Astrocyte (in vitro differentiated cells and primary cell): ENCODE measurements at places on chromosomes 16 and 17. TPM values are rescaled to one million over a fixed set of nuclear protein-coding genes. Genes with fewer than 3 reads are reported as not detected.

DNA sequence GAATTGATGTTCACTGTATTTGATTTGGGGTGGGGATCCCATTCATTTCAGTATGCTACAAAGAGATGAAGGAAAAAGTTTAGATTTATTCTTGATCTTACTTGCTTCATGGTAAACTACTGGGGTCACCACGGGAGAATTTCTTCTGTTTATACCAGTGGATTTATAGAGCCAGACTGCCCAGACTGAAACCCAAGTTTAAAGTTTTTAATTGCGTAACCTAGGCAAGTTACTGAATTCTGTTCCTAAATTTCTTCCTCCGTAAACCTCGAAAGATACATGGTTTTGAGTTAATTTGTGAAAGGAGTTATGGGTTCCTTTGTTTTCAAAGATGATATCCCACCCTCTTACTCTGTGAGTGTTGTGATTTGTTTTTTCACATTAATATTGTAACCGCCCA, 26.4 kb downstream of the PIGL start:
- H3K4me1 ChIP-seq: no peaks in the 10 kb centered on the region
- no peak overlapping the region for H3K27ac ChIP-seq
- no peak for DNase-seq
- no peaks in the 10 kb centered on the region for H3K27me3 ChIP-seq

DNA sequence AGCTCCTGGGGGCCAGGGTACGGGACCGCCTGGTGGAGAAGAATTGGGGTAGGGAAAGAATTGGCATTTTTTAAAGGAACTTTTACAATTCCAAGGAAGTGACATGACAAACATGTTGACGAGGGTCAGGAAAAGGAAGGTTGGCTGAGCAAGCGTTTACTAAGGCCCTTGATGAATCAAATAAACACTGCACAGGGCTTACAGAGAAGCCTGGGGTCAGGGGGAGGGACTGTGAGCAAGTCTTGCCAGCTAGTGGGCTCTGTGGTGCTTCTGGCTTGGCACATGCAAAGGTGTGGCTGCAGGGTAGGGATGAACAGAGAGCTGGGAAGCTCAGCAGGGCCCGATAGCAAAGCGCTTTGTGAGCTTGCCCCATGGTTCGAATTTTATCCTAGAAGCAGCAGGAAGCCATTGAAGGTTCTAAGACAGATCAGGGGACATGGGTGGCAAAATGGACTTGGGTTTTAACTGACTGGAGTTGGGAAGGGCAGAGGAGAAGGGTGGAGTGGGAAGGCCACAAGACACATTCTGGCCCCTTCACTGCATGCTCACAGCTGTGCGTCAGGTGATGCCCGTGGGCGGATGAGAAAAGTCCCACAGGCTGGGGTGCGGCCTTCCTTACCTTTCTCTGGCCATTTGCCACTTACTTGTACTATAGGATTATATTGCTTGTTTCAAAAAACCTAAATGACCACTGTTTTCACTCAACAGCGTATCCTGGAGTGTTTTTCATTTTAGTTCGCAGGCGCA, 117.8 kb downstream of the SOCS1 start:
- H3K4me1 ChIP-seq: peaks cover 44% of the 10 kb centered on the region
- no peaks in the 10 kb centered on the region for H3K36me3 ChIP-seq
- DNase-seq: no peak

DNA sequence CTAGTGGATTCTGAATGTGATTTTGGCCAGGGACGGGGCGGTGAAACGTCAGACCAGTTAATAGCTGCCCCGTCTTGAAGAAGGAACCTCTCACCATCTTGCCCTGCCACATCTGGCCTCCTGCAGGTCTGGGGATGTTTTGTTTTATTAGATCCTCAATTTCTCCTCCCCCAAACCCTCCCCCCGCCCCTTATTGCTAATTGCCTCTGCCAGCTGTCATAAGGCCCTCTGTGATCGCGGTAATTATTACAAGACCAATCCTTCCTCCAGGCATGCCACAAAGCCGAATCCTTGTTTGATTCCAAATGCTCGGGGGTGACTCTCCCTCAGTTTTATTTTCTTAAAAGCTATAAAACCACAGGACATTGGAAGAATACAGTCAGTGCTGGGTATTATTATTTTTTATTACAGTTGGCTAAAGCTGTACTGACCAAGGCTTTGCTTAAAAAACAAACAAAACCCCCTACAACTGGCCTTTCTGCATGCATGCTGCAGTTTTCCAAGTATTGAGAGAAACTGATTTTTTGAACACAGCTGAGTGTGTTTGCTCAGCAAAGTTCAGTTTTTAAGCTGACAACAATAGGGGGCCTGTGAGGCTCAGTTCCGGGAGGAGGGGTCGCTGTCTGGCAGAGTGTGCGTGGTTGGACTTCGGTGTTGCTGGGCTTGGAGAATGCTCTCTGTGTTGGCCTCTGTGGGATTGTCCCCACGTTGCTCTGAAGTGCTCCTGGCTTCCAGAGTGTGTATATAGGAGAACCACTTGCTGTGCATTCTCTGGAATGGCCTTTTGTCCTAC, 1.7 kb downstream of the KSR1 start:
- peak overlapping the region; percentile 26 for H3K27ac ChIP-seq
- no peak for DNase-seq
- peak overlapping the region; percentile 75 for H3K4me3 ChIP-seq
- peaks cover 4% of the 10 kb centered on the region for H3K36me3 ChIP-seq
- peaks cover 2% of the 10 kb centered on the region for H3K27me3 ChIP-seq

- no peak for DNase-seq
- H3K4me3 ChIP-seq: no peak overlapping the region
- no peak overlapping the region for H3K27ac ChIP-seq
- no peaks in the 10 kb centered on the region for H3K4me1 ChIP-seq
- peaks cover 2% of the 10 kb centered on the region for H3K27me3 ChIP-seq
Measured at GRCh38 chr16:68369168-68369567, 58.3 kb downstream of the PRMT7 start.

DNA sequence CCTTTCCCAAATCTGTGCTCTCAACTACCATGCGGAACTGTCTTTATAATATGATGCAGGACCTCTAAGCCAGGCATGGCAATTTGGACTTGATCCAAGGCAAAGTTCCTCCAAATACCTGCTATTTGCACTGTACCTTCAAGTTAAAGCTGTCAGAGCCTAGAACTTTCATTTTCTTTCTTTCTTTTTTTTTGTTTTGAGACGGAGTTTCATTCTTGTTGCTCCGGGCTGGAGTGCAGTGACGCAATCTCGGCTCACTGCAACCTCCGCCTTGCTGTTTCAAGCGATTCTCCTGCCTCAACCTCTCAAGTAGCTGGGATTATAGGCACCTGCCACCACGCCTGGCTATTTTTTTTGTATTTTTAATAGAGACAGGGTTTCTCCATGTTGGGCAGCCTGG, 51.7 kb downstream of the ARHGAP27 start:
- H3K27ac ChIP-seq: no peak overlapping the region
- no peak for DNase-seq
- no peaks in the 10 kb centered on the region for H3K27me3 ChIP-seq
- H3K4me3 ChIP-seq: no peak overlapping the region
- H3K36me3 ChIP-seq: no peaks in the 10 kb centered on the region
- peaks cover 9% of the 10 kb centered on the region for H3K4me1 ChIP-seq

GRCh38 chr17:29216181-29216580, 30.5 kb upstream of the CRYBA1 start:
- H3K4me1 ChIP-seq: peaks cover 3% of the 10 kb centered on the region
- no peak overlapping the region for H3K27ac ChIP-seq
- DNase-seq: no peak
- H3K27me3 ChIP-seq: no peaks in the 10 kb centered on the region

GRCh38 chr17:17537311-17538099, 41.3 kb upstream of the RASD1 start:
- H3K36me3 ChIP-seq: no peaks in the 10 kb centered on the region
- no peaks in the 10 kb centered on the region for H3K27me3 ChIP-seq
- no peak overlapping the region for H3K27ac ChIP-seq
- peaks cover 4% of the 10 kb centered on the region for H3K4me1 ChIP-seq

- DNase-seq: no peak
- no peaks in the 10 kb centered on the region for H3K27me3 ChIP-seq
- H3K4me3 ChIP-seq: no peak overlapping the region
- no peaks in the 10 kb centered on the region for H3K36me3 ChIP-seq
- H3K4me1 ChIP-seq: no peaks in the 10 kb centered on the region
Measured at GRCh38 chr16:12721841-12722421, 81.8 kb downstream of the CPPED1 start.

DNA sequence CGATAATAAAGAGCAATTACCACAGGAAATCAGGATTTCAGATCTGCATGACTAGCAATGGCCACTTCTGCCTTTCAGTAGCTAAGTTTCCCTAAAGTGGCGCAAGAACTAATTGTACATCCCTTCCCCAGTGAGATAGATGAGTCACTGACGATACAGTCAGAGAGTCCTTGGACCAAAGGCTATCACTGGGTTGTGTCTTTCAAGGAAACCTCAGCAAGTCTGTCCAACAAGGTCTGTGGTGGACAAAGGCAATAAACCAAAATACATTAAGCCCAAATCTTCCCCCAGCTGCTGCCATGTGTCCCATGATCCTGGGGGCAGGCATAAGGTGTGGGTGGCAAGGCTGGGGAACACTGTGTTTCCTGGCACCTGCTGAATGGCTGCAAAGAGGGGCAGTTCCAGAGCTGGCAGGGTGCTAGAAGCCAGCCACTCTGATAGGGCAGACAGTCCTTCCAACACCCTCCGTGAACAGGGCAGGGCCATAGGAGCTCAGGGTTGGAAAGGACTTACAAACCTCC, 20.5 kb upstream of the MTMR4 start:
- H3K4me3 ChIP-seq: no peak overlapping the region
- H3K27ac ChIP-seq: no peak overlapping the region
- peak; percentile 50 for DNase-seq

GRCh38 chr16:11507991-11508390, 78.7 kb downstream of the LITAF start:
- H3K4me1 ChIP-seq: no peaks in the 10 kb centered on the region
- H3K27ac ChIP-seq: no peak overlapping the region
- DNase-seq: no peak
- no peak overlapping the region for H3K4me3 ChIP-seq
- no peaks in the 10 kb centered on the region for H3K27me3 ChIP-seq
- no peaks in the 10 kb centered on the region for H3K36me3 ChIP-seq

DNA sequence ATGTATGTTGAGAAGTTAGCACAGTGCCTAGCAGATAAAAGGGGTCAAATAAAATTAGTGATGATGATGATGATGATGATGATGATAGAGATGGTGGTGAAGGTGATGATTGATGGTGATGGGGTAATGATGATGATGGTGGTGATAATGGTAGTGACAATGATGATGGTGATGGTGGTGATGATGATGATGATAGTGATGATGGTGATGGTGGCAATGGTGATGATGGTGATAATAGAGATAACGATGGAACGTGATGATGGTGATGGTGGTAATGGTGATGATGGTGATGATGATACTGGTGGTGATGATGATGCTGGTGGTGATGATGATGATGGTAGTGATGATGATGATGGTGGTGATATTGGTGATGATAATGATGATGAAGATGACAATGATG, 223.7 kb downstream of the FOXL1 start:
- no peaks in the 10 kb centered on the region for H3K27me3 ChIP-seq
- H3K4me3 ChIP-seq: no peak overlapping the region
- H3K27ac ChIP-seq: no peak overlapping the region
- no peaks in the 10 kb centered on the region for H3K36me3 ChIP-seq
- DNase-seq: no peak

GRCh38 chr16:8958344-8959167, 5.2 kb downstream of the USP7 start:
- no peaks in the 10 kb centered on the region for H3K36me3 ChIP-seq
- peak overlapping the region; percentile 71 for H3K27ac ChIP-seq
- H3K4me1 ChIP-seq: peaks cover 47% of the 10 kb centered on the region
- H3K4me3 ChIP-seq: no peak overlapping the region

GRCh38 chr17:15882058-15882720, 62.7 kb upstream of the ADORA2B start:
- peaks cover 2% of the 10 kb centered on the region for H3K4me1 ChIP-seq
- H3K27me3 ChIP-seq: no peaks in the 10 kb centered on the region
- H3K27ac ChIP-seq: no peak overlapping the region
- no peak overlapping the region for H3K4me3 ChIP-seq

DNA sequence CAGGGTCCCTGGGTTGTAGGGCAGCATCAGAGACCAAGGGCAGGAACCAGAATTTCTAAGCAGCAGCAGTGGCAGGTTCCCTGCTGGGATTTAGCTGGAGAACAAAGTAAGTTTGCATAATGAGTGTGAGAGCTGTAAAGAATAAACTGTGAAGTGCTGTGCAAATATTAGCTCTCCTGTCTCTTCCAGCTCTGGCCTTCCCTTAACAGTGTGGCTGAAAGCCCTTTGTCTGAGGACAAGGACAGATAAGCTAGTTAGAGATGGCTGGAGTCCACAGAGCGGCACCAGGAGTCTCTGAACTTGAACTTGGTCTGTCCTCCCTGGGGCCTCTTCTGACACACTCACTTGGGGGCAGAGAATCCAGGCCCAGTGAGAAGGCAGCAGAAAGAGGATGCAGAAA, 98.2 kb upstream of the WSCD1 start:
- no peaks in the 10 kb centered on the region for H3K27me3 ChIP-seq
- no peak overlapping the region for H3K4me3 ChIP-seq
- no peak for DNase-seq
- H3K27ac ChIP-seq: no peak overlapping the region
- no peaks in the 10 kb centered on the region for H3K36me3 ChIP-seq

DNA sequence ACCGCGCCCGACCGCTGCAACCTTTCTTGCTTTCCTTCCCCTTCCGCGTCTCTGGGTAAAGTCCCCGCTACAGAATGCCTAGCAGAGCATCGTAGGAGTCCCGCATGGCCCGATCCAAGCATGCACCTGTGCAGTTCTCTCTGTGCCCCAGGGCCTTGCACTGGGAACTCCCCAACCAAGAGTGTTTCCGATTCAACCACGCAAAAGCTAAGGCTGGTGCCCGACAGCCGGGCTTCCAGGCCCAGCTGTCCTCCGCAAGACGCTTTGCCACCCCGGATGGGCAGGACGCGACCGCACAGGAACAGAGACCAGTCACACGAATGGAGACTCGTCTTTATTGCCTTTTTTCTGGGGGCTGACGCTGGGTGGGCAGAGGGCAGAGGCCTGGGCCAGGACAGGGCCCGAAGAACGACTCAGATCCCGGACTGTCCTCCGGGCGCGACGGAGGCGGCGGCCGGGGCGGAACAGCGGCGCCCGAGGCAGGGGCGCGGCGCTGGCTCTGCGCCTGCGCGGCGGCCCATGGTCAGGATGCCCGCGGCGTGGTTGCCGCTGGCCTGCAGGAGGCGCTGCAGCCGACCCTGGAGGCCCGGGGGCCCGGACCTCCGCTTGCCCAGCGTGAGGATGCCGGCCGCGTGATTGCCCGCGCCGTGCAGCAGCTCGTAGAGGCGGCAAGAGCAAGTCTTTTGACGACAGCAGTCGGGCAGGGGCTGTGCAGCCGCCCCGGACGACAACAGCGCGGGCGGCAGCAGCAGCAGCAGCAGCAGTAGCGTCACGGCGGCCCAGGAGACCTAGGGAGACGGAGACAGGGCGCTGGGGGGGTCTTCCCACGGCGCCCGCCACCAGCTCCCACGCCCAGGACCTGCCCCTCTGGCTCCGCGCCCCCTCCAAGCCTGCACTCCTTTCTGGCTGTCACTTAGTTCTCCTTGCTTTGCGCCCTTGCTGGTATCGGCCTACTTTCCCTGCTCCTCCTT, 1.2 kb downstream of the HCRT start:
- H3K4me3 ChIP-seq: peak overlapping the region; percentile 70
- no peak overlapping the region for H3K27ac ChIP-seq
- DNase-seq: peak; percentile 11
- peaks cover 28% of the 10 kb centered on the region for H3K27me3 ChIP-seq
- H3K4me1 ChIP-seq: peaks cover 13% of the 10 kb centered on the region
- no peaks in the 10 kb centered on the region for H3K36me3 ChIP-seq

The FBXL16 gene
- 3.7 and 5.2 TPM in 2 replicates for total RNA-seq

The GCSH gene
- 32.9 and 41.1 TPM in 2 replicates for total RNA-seq

The EVPLL gene
- total RNA-seq: not detected in 2 replicates

The PPP1R9B gene
- total RNA-seq: 73.6 and 75.9 TPM in 2 replicates

The ZMYND15 gene
- total RNA-seq: 0.09 and 0.12 TPM in 2 replicates

The TBC1D3H gene
- not detected in 2 replicates for total RNA-seq

The HSD17B2 gene
- total RNA-seq: 0.20 TPM in 1 of 2 replicates, not detected in the other

The RNF222 gene
- total RNA-seq: not detected in 2 replicates

The KRTAP3-1 gene
- total RNA-seq: not detected in 2 replicates

The ADAT1 gene
- 37.4 and 37.9 TPM in 2 replicates for total RNA-seq
